Astrocyte of the cerebellum (primary cell): ENCODE measurements at places on chromosomes 16 and 17.

- no peak for DNase-seq
Measured at GRCh38 chr17:3447625-3448024, 14.0 kb upstream of the OR1E2 start.

DNA sequence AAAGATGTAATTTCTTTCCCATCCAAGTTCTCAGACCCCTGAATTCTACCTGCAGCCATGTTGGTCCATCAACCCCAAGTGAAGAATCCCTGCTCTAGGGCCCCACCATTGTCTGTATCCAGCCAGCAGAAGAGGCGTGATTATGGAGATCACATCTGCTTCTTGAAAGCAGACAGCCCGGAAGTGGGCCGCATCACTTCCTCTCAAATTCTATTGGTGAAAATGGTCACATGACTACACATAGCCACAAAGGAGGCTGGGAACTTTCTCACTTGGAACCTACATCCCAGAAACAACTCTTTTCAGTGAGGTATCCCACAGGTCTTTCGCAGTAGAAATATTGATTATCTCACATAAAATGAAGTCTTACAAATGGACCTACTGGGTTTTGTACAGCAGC lies 40.1 kb downstream of the IL4R start:
- DNase-seq: no peak

GRCh38 chr16:85062323-85062722 lies 34.7 kb downstream of the KIAA0513 start:
- no peak for DNase-seq

- DNase-seq: no peak
Measured at GRCh38 chr16:78962457-78962929, 638.0 kb downstream of the MAF start.

DNA sequence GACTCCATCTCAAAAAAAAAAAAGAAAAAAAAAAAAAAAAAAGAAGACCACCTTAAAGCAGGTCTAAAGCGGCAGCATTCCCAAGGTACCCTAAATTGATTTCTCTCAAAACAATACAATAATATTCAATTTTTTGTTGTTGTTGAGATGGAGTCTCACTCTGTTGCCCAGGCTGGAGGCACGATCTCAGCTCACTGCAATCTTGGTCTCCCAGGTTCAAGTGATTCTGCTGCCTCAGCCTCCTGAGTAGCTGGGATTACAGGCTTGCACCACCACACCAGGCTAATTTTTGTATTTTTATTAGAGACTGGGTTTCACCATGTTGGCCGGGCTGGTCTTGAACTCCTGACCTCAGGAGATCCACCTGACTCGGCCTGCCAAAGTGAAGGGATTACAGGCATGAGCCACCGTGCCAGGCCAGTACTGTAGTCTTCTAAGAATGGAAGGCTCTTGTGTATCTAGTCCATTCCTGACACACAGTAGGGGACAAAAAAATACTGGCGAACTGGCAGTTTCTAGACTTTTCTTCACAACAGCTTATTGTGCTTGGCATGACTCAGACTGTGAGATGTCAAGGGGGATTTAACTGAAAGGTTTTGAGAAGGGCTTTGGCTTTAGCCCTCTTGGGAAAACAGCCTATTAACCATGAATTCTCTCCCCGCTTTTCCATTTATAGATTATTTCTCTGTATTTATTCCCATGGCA lies 17.3 kb downstream of the CDR2 start:
- no peak for DNase-seq

DNA sequence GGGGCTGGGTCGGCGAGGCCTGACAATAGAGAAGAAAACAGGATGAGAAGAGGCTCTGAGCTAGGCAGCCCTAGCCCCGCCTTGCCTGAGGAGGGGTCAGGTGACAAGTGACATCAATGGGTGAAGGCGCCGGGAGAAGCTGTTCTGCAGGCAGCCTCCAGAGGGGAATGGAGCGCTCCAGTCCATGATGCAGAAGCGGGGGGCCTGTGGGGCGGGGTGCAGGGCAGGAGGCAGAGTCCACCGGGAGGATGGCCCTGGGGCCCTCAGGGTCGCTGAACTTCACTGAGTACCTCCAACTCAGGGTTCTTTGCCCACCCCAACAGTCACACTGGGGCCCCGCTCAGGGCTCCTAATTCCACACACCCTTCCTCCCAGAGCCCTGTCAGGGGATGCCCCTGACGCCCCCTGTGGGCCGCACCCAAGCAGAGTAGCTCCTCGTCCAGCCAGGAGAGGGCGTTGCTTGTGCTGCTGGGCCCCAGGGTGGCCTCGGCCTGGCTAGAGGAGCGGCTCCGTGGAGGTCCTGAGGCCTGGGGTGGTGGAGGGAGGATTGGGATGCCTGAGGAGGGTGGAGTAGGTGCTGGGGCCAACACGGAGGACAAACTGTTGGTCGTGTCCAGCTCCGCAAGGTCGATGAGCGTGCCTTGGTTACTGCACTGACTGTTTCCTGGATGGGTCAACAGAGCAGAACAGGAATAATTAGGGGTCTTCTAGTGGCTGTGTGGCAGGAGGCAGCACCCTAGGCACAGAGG lies 20.8 kb downstream of the GGA3 start:
- DNase-seq: no peak

DNA sequence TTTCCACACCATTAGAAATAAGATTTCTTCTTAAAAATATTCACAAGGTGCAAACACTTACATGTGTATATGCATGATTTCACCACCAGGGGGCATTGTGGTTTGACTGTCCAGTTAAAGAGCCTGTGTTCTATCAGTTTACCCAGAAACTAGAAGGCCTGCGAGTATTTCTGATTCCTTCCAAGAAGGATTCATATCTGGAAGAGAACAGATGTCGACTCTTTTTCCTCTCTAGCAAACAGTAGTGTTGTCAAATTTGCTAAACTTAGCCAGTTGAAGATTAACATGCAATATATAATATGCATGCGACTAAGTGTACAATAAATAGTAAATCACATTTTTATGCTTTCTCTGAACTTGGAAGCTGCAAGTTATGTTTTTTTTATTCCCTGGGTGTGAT lies 404.1 kb downstream of the WWOX start:
- DNase-seq: peak; percentile 36

GRCh38 chr17:19275457-19276127 lies 38.4 kb downstream of the EPN2 start:
- no peak for DNase-seq

GRCh38 chr17:79745641-79746105 lies 14.9 kb downstream of the ENPP7 start:
- no peak for DNase-seq

DNA sequence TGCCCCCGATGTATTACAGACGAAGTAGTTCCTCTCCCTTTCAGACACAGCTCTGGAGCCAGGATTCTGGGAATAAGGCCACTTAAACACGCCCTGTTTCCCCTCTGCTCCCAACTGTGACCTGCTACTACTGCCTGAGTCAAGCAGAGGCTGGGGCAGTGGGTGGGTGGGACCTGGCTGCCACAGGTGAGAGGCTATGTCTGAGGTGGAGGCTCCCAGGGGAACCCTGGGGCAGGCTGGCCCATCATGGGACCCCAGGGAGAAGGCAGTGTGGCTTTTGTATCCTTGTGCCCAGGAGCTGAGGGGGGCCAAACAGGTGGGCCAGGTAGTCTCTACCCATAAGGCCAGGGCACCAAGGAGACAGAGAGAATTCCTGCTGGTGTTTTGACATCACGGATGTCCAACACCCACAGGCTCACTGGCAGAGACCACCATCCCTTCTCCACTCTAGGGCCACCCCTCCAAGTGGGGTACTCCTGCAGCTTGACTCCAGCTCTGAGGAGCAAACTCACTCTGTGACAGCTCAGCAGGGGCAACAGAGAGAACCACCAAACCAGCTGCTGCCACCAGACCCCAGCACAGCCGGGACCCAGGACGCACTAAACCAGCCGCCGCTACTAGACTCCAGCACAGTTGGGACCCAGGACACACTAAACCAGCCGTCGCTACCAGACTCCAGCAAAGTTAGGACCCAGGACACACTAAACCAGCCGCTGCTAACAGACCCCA lies 105.3 kb upstream of the SMURF2 start:
- no peak for DNase-seq

DNA sequence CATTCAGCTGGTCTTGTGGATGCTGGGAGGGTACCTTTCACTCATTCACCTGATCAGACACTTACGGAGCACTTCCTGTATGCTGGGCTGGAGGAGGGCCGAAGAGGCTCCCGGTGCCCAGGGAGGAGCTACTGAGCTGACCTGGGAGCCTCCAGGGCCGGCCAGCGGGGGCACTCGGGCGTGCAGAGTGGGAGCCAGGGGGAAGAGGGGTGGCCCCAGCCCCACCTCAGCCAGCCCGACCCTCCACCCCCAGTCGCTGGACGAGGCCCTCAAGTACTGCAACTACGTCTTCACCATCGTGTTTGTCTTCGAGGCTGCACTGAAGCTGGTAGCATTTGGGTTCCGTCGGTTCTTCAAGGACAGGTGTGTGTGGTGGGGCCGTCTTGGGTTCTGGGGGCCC lies 10.3 kb downstream of the TPSG1 start:
- DNase-seq: no peak

DNA sequence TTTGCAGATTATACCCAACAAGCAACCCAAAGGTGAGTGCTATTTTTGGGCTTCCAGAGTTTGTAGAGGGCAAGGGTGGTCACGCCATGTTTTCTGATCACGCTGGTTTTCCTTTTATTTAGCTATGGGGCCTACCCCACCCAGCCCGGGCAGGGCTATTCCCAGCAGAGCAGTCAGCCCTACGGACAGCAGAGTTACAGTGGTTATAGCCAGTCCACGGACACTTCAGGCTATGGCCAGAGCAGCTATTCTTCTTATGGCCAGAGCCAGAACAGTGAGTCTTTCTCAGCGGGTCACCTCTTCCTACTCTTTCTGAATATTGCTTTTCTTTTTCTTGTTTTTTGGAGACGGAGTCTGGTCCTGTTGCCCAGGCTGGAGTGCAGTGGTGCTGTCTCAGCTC lies 2.5 kb downstream of the FUS start:
- no peak for DNase-seq

GRCh38 chr17:61396586-61397085 lies 3.0 kb upstream of the TBX2 start:
- no peak for DNase-seq

GRCh38 chr17:55964191-55964590 lies 189.1 kb upstream of the ANKFN1 start:
- no peak for DNase-seq

DNA sequence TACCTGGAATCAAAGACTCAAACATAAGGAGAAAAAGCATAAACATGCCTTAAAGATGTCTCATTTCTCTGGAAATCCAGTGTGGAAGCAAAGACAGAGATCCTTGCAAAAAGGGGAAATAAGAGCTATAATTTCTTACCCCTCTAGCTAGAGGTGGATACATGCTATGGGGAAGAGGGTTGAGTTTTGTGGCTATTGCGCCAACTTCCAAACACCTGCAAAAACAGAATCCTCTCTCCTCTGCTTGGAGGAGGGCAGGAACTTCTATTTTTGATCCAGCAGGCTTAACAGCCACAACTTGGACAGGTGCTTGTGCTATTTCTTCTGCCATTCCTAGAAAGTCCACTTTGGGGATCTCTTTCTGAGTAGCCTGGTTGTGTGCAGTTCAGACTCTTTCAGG lies 21.5 kb upstream of the NUDT7 start:
- no peak for DNase-seq

DNA sequence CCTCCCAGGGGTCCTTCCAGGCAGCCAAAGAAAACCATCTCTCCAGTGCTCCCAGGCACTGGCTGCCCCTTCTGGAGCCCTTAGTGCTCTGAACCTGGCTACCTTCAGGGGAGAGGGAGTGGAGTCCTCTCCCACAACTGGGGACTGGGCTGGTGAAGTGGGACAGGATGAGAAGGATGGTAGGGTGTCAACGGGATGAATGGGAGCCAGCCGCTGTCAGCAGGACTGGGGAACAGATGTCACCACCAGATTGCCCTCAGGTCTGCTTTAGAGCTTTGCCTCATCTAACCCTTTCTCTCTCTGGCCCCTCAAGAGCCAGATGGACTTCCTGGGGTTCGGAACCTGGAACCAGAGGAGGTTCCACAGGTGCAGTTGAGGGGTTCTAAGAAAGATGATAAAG lies 488 bp upstream of the SEBOX start:
- no peak for DNase-seq

- peak; percentile 16 for DNase-seq
Measured at GRCh38 chr17:19002805-19003542, 1.6 kb downstream of the FAM83G start.

DNA sequence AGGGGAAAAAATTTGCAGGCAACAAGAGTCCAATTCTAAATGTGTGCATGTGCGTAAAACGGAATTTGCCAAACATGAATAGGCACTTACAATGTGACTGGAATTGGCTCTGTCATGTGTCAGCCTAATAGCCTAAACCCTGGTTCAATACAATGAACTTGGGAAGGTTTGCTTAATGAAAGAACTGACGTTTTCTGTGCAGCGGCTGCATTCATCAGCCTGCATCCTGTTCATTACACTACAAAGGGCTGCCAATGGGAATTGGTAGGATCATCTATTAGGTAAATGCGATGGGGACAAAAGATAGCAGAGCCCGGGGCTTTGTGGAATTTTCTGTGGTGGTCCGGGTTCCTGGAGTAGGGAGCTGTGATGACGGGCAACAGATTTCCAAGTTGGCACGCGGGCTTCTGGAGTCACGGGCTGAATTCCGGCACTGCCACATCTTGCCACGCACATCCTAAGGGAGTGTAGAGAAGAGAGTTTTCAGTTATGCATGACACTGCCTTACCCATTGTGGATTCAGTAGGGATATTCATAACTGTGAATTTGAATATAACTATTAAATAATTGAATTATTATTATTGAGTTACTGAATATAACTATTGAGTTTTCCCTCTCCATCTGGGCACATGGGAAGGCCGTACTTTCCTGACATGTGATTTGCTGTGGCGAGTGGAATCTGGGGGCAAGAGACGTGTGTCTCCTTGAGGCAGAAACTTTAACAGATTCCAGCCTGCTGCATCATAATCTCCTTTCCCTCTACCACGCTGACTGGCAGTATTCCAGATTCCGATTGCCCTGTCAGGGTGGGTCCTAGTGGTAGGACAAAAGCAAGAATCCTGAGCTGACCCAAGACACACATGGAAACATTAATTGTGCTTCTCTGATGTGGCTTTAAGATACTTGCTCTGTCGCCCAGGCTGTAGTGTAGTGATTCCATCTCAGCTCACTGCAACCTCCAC lies 565.6 kb downstream of the WWOX start:
- DNase-seq: no peak

DNA sequence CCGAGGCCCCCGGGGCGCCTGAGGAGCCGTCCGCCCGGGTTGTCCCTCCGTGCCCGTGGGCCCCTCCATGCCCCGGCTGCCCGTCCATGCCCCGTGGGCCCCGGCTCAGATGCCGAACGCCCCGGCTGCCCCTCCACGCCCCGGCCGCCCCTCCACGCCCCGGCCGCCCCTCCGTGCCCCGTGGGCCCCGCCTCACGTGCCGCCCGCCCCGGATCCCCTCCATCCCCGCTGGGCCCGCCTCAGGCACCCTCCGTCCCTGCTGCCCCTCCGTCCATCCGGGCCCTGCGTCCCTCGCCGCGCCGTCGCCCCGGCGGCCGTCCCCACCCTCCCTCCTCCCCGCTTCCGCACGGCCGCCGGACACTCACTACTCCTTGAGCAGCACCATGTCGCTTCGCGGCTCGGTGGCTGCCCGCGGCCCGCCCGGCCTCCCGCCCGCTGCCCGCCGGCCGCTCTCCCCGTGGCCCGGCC lies 382 bp downstream of the PITPNA start:
- DNase-seq: no peak
